Posterior cingulate gyrus (tissue), 11 donors: ENCODE measurements at places on chromosomes 16 and 17.

DNA sequence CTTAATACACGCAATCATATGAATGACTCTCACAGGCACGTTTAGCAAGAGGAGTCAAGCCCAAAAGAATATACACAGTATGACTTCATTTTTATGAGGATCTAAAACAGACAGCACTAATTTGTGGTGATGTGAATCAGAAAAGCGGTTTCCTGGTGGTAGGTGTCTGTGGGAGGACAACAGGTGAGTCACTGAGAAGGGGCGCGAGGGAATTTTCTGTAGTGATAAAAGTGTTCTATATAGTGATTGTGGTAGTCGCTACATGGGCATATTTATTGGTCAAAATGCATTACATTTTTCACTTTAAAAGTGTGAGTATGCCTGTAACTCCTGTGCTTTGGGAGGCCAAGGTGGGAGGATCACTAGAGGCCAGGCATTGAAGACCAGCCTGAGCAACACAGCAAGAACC is 7.6 kb upstream of the TNRC6A start:
- DNase-seq = no peak

DNA sequence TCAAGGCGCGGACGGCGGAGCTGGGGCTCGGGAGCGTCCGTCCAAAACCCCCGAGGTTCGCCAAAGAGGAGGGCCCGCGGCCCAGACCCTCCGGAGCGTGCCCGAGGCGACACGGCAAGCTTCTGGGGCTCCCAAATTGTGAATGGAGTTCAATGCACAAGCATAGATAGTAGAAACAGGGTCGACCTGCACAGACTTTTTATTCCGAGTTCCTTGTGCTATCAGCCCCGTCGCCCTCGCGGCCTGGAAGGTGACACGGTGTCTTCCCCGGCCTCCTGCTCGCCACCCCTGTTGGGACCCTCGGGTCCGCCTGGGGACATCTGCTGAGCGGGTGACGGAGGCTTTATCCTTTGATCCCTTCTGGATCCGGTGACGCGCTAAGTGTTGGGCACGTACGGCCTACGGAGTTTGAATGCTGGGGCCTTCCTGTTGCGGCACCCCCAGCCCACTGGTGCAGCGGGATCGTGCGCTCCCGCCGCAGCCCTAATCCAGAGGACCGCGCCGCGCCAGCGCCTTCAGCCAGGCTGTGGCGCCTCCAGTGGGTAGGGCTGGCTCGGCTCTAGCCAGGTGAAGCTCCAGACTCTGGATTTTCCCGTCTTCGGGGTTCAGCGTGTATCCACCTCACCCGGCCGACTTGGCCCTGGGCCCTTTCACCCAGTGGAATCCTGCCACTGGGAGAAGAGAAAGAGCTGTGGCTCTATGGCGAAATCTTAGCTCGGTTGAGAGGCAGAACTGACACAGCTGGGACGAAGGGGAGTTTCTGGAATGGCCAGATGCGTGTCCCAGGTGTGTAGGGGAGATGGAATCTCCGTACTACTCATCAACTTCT is 17.0 kb upstream of the NTN1 start:
- no peak for DNase-seq

DNA sequence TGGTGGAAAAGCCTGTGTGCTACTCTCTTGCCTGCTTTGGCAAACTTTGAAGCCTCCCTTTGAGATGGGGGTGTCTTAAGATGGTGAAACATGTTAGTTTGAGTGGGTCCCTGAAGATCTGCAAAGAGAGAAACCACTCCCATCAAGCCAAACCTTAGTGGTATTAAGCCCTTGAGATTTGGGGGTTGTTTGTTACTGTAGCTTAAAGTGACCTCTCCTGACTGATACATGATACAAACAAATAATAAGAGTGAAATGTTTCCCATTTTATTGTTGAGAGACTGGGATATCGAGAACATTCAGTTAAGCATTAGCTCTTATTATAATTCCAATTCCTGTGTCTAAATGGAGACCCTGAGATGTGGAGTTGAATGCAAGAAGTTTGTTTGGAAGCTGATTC is 63.1 kb downstream of the NT5M start:
- DNase-seq = no peak

- DNase-seq = no peak
These were observed 41.7 kb downstream of the BRIP1 start for GRCh38 chr17:61821655-61822054.

- no peak for DNase-seq
These were observed 21.2 kb downstream of the ARHGAP17 start for GRCh38 chr16:24993722-24994686.

DNA sequence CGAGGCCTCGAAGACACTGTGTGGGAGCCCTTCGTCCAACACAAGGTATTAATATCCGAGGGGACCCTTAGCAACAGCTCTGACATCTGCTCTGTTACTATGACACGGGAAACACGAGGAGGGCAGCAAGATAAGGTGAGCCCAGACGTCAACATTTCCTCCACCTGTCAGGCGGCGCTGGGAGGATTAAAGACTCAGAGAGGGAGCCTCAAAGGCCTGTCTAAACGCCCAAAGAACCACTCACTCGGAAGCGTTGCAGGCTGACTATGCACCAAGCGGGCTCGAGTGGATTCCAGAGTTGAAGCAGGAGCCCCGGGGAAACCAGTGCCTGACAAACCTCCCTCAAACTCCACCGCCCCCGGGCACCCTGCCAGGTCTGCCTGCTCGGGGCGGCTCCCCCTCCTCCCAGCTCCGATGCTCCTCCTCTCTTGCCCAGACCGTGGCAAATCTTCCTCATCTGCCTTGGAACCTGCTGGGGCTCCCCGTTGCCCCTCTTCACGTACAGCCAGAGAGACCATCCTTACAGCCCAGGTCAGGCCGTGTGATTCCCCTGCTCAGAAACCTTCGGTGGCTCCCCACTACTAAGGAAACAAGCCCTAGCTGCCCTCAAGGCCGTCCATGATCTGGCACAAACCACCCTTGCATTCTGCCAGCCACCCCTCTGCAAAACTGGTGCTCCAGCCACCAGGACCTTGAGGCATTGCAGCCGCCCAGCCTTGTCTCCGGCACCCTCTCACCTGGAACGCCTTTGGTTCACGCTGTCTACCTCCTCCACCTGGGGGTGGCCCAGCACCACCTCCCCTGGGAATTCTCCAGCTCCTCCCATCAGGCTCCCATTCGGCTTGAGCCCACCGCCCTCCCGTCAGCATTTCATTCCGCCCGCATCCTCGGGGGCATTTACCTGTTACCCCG is 16.2 kb downstream of the RPH3AL start:
- DNase-seq = no peak

GRCh38 chr17:28018439-28019070 is 23.9 kb upstream of the NLK start:
- no peak for DNase-seq

DNA sequence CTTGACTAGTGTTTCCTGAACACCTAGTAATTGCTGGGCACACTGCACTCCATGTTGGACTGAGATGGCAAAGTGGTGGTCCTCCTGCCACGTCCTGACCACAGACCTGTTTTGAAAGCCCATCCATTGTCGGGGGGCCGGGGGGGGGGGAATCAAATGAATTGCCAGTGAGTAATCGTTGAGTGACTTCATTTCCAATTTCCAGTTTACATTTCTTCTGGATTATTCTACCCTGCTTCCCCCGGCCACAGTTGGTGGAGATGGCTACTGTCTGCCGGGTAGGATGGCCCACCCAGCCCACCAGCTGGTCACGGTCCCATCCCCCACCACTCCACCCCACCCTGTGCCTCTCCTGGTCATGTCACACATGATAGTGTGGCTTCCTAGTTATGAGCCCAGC is 18.2 kb downstream of the RAI1 start:
- no peak for DNase-seq

- no peak for DNase-seq
These were observed 29.1 kb downstream of the ARSG start for GRCh38 chr17:68320311-68320865.

- no peak for DNase-seq
These were observed 4.0 kb upstream of the ZC3H18 start for GRCh38 chr16:88566158-88566557.

DNA sequence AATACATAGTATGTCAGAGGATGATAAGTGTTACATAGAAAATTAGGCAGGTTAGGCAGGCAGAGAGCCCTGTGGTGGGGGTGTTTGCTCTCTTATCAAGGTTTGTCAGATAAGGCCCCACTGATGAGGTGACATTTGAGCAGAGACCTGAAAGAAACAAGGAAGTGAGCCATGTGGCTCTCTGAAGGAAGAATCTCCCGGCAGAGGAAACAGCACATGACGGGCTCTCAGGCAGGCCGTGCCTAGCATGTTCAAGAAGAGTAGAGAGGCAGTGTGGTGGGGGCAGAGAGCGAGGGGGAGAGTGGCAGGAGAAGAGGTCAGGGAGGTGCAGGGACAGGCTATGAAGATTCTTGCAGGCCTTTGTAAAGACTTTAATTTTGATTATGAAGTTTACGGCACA is 82.0 kb upstream of the ASIC2 start:
- DNase-seq = no peak

GRCh38 chr17:59830007-59830630 is 62.6 kb downstream of the TUBD1 start:
- DNase-seq = no peak

DNA sequence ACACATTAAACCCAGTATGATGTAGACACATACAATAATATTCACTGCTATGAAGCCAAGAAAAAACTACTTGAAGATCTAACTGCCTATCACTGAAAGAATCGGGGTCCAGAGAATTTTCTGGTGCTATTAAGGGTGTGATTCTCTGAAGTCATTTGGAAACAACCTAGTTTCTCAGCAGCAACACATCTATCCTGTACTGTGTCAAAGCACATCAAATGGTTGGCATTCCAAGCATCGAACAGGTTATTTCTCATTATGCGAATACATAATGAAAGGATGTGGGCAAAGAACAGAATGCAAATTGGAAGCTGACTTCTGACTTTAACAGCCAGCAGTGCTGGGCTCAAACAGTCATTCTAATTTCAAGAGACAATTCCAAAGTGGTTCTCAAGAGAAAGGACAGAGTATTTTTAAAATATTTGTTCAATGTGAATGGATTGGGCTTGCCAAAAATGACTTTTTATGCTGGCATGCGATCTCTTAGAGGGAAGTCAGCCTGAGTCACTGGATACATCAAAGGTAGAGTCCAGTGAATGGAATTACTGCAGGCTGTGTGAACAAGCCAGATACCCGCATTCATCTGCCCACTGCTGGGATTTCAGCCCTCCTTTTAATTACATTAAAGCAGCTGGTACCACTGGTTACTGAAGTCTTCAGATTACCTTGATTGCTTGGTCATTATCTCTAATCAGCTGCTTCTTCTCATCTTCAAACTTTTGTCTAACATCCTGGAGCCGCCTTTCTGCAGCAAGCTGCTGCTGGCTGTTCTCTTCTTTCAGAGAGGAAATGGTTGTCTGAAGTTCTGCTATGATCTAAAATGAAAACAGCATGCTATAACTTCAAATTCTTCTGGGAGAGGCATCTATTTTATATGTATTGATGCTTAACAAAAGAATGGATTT is 181.2 kb upstream of the AXIN2 start:
- DNase-seq = no peak

GRCh38 chr16:23302045-23302956 is at the start of gene SCNN1B:
TSS of gene SCNN1B (plus strand) at chr16:23302302. CDS start at chr16:23348600, 46,298 bp downstream.
- no peak for DNase-seq

GRCh38 chr17:33789658-33790057 is 465.4 kb upstream of the CCL2 start:
- DNase-seq = no peak

DNA sequence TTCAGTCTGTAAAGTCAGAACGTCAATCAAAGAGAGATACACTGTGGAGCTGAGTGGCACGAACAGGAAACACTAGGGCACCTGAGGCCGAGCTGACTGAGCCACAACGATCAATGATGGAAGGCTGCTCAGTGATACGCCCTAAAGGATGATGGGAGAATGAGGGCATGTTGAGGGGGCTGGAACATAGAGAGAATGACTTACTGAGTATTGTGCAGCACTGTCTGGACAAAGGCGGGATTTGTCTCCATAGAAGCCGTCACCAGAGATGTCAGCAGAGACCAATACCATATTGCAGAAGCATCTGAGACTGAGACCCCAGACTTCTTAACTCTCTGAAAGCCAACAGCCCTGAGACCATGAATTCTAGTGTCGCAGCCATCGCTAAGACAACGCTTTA is 33.4 kb downstream of the ZZEF1 start:
- DNase-seq = no peak

DNA sequence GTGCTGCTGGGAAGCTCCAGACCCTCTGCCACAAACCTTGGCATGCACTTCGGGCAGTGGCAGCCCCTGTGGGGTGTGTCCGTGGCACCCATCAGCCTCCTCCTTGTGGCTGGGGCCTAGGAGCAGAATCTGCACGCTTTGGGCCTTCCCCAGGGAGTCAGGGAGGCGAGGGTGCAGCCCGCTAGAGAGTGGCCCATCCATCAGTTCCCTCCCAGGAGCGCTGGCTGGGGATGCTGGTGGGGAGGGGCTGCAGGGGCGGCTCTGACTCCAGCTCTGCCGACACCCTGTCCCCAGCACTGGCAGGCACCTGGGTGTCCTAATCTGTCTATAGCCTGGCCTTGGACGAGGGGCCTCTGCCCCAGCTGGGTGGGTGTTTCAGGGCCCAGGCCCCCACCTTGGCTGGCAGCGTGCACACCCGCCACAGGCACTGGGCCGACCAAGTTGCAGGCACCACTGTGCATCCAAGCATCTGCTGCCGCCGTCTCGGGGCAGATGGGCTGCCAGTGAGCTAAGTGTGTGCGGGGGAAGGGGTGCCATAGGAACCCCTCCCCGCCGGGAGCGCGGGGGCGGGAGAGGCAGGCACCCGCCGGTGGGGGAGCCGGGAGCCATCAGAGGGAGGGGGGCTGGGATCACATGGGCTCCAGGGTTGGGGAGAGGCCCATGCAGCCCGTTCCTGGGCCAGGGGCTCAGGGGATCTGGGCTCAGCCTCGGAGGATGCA is 30.2 kb downstream of the ENDOV start:
- peak; percentile 95 for DNase-seq

GRCh38 chr17:57464191-57464864 is 208.0 kb downstream of the MSI2 start:
- peak; percentile 32 for DNase-seq

GRCh38 chr17:7466639-7467341 is 12.6 kb downstream of the ZBTB4 start:
- no peak for DNase-seq

GRCh38 chr16:70660672-70661350 is 14.5 kb downstream of the IL34 start:
- DNase-seq = no peak

DNA sequence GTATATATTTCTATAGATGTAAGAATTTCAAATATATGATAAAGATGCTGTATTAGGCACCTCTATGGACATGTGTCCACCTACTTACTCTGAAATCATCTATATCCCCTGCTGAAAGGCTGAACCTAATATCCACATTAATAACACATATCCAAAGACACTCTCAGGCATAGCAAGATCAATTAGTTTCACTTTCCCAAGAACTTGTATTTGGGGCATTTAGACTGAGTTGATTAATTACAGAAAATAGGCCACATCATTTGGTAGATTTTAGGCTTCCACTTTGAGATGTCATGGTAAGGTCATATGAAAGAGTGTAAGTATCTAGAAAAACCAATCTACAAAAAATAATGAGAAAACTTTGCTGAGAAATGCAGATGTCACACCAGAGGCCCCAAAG is 45.1 kb downstream of the BRIP1 start:
- DNase-seq = no peak
